HT1080 (cell line): ENCODE measurements at places on chromosomes 1 and 21.

GRCh38 chr1:41533731-41534080, 49.2 kb upstream of the EDN2 start:
- DNase-seq: no peak

- DNase-seq: no peak
Observed at GRCh38 chr1:35453031-35453430, 104.2 kb downstream of the KIAA0319L start.

GRCh38 chr1:111707906-111708305, 31.3 kb downstream of the INKA2 start:
- DNase-seq: no peak

DNA sequence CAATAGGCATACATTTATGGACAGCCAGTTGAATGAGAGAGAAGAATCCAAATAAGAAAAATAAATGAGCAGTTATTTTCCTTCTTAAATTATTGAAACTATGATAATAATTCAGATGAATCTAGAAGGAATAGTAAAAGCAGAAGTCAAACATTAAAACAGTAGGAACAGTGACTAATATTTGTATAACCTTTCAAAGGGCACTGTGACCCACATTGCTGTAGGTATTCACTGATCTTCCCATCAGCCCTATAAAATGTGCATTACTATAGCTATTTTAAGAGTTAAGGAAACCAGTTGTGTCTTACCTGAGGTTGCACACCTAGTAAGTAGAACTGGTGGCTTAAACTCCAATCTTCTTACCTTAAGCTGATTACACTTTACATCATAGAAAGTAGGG, 102.8 kb upstream of the ARTN start:
- DNase-seq: no peak

DNA sequence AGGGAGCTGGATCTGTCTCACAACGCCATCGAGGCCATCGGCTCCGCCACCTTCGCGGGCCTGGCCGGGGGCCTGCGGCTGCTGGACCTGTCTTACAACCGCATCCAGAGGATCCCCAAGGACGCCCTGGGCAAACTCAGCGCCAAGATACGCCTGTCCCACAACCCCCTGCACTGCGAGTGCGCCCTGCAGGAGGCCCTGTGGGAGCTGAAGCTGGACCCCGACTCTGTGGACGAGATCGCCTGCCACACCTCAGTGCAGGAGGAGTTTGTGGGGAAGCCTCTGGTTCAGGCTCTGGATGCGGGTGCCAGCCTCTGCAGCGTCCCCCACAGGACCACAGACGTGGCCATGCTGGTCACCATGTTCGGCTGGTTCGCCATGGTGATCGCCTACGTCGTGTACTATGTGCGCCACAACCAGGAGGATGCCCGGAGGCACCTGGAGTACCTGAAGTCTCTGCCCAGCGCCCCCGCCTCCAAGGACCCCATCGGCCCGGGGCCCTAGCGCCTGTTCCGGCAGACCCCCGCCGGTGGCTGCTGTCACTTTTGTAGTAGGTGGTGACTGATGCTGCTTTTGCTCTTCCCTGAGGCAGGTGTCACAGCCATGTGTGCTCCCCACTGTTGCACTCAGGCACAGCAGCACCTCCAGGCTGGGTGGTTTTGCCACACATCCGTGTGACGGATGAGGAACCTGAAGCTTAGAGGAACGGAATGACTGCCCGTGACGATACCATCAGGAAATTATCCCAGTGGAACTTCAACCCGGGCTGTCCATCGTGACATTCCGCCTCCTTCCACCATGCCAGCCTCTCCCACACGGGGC, 1.8 kb downstream of the LRRC3 start:
- no peak for DNase-seq

DNA sequence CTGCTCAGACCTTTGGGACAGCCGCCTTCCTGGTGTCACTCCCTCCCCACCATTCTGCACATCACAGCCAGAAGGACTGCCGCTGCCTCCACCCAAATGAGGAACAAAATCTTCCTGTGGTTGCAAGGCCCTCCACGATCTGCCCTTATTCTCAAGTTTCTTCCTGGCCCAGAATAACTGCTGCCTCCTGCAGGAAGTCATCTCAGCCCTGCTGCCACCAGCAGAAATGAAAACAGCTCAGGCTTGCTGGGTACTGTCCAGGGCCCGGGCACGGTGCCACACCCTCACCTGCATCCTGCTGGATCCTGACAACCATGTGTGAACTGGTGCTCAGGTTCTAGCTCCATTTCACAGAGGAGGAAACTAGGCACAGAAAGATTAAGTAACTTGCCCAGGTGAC, 2.8 kb downstream of the CLDN19 start:
- no peak for DNase-seq

DNA sequence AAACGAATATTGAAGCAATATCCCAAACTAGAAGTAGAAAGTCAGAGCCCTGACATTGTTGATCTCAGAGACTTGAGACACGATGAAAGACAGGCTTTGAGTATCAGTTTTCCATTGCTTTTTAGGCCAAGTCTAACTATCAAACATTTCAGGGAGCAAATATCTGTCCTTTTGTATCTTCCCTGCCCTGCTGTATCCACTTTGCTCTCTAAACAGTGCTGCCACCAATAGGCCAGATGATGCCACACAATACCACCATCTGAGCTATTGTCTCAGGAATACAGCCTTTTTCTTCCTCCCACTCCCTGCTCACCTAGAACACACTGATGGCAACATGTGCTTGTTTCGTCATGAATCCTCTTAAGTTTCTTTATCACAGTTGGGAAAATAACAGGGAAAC, 62.6 kb upstream of the SPAG17 start:
- DNase-seq: peak; percentile 28
